ENCODE measurements at places on chromosomes 7 and 10. TPM values are rescaled to one million over a fixed set of nuclear protein-coding genes. Genes with fewer than 3 reads are reported as not detected.

- DNase-seq, result no peak
Measured at GRCh38 chr7:131021460-131021859, 287.5 kb upstream of the KLF14 start.

DNA sequence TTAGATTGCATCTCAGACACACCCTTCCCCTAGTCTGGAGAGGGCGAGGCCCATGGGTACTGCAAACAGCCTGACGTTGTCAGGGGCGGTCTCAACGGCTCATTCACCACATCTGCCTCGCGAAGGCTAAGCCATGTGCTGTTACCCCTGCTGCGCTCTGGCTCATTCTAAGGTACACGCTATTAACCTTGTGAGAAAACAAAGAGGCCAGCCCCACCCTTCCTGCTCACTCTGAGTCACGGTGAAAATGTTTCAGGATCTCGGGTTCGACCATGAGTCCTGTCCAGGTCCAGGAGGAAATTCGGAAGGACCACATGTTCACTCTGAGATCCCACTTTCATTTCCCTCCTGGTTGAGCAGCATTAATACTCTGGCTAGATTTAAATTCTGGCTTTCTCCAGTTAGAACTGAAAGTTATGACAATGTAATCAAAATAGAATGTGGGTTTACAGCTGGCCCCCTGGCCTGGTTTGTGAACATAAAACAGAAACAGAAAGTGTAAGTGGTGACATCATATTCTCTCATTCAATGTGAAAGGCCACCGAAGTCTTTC lies 55.2 kb downstream of the EGFR start:
- no peak for DNase-seq

GRCh38 chr10:95377950-95378349 lies 87.1 kb upstream of the PDLIM1 start:
- DNase-seq, result no peak

DNA sequence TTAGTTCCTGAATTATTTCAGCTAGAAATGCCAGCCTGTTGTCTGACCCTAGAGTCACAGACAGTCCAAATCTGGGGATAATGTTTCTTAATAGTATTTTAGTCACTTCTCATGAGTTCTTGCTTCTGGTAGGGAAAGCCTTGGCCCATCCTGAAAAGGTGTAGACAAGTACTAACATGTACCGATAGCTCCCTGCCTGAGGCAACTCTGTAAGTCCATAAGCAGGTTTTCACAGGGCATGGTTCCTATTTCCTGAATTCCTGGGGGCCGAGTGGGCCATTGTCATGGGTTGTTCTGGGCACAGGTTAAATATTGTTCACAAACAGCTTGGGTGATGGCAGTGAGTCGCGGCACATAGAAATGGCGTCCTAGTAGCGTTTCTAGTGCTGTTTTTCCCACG lies 3.1 kb upstream of the ZNF117 start:
- no peak for DNase-seq

GRCh38 chr7:13077466-13077865 lies 390.0 kb downstream of the ARL4A start:
- no peak for DNase-seq

DNA sequence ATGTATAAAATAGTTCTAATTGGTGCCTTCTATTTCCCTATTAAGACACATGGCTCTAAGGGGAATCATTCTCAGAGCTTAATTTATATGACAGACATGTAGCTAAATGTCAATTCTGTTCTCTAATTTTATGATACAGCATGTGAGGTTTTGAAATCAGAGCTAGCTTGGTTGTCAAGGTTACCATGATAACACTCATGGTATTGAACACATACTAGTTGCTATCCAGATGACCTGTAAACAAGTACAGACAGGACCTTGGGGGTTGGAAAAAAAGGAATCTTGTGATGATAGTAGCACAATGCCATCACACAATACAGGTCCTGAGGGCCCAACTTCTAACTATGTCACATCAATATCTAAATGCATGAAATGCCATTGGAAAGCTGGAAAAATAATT lies 49.2 kb downstream of the RHOBTB1 start:
- no peak for DNase-seq

- DNase-seq, result no peak
Measured at GRCh38 chr10:108736111-108736510, 1187.2 kb downstream of the XPNPEP1 start.

DNA sequence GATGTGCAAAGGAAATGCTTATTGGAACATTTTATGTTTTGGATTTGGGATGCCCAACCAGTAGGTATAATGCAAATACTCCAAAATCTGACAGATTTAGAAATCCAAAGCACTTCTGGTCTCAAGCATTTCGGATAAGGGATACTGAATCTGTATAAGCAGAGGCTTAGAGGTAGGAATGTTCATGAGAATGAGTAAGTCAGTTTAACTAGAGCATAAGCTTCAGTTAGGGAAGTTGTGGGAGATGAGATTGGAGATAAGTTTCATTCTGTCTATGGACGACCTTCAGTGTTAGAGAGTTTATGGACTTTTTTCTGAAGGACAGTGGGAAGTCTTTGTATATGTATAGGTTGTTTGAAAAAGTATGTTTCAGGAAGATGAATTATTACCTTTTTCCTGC lies 10.4 kb downstream of the TAX1BP1 start:
- no peak for DNase-seq

DNA sequence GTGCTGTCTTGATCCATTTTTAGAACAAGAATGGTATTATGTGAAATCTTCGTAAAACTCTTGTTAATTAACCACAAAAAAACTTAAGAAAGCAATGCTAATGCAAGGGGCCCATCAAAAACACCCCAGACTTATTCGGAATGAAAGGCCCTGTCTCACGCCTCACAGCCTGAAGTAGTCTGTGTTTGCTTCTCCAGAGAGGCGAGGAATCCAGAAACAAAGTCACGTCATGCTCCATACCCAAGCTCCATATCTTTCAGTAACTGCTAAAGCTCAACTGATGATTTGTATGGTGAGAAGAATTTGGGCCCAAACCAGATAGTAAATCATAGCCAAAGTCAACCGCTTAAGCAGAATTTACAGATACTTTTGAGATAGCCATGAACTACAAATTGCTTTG lies 155.4 kb downstream of the ATE1 start:
- no peak for DNase-seq

DNA sequence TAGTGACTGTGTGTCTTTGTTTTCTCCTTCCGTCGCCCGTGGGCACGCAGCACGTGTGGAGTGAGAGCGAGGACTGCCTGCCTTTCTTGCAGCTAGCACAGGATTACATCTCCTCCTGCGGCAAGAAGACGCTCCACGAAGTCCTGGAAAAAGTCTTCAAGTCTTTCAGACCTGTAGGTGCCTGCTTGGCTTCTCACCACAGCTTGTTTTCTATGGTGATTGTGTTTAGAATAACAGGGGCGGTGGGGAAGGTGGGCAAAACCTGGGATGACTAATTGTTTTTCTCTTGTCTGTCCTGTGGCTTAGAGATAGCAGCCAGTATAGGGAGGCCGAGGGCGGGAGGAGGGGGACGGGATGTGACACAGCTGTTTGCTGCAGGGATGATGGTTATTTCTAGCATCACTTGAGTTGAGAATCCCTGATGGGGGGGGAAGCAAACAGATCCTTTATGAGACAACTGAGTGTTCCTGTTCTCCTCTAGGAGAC lies 11.4 kb downstream of the MTURN start:
- DNase-seq, result no peak

DNA sequence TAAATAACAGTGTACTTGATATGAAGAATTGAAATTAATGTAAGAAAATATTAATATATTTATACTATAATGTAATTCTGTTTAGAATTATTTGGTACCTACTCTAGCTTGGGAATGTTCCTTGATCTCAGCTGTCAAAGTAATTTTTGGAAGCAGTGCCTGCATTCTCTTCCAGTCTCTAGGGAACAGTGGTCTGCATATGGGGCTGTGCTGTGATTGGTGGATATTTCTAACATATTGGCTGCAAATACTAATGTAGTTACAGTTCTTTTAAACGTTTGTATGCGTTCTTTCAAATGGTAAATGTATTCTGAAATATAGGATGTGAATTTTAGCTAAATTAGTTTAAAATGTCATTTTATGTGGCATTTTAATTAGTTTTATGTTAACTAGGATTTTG lies 87.2 kb downstream of the PHF14 start:
- DNase-seq, result no peak

GRCh38 chr10:69861251-69862240 lies 59.8 kb downstream of the COL13A1 start:
- DNase-seq, result no peak

GRCh38 chr10:31366703-31367102 lies 47.7 kb downstream of the ZEB1 start:
- DNase-seq, result no peak

DNA sequence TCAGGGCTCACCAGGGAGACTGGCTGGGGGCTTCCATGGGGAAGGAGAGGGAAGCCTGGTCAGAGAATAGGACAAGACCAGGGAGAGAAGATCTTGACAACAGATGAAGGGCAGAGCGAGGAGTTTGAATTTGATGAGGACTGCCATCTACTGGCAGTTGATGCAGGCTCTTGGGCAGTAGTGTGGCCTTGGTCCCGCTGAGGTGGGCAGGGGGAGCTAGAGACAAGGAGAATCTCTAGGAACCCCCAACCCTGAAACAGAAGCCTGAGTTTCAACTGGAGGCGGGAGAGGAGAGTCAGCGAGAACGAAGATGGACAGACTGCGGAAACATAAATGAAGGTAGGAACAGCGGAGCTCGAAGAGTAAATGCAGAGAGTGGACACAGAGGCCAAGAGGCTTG lies 81.0 kb downstream of the PPP1R3C start:
- peak; percentile 73 for DNase-seq

- no peak for DNase-seq
Measured at GRCh38 chr7:151107882-151108281, 21.6 kb downstream of the AGAP3 start.

GRCh38 chr10:88066319-88066718 lies 202.9 kb downstream of the PTEN start:
- no peak for DNase-seq

DNA sequence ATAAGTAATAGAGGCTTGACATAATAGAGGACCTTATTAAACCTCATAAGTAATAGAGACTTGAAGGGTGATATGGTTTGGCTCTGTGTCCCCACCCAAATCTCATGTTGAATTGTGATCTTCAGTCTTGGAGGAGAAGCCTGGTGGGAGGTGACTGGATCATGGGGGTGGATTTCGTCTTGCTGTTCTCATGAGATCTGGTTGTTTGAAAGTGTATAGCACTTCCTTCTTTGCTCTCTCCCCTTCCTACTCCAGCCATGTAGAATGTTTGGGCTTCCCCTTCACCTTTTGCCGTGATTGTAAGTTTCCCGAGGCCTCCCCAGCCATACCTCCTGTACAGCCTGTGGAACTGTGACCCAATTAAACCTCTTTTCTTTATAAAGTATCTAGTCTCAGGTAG lies 8.6 kb downstream of the KIFBP start:
- DNase-seq, result no peak

DNA sequence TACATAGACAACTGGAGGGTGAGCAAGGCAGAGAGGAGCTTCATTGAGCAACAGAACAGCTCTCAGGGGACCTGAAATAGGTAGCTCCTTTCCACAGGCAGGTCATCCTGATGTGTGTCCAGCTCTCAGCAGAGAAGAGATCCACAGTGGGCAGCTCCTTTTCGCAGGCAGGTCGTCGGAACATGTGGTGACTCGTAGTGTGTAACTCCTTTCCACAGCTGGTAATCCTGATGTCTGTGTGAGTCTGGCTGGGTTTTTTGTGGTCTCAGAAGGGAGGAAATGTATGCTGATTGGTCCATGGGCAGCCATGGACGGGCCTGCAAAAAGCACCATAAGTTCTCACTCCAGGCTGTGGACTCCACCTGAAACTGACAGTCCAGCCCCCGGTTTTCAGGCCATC lies 24.4 kb upstream of the TES start:
- no peak for DNase-seq

- DNase-seq, result no peak
Measured at GRCh38 chr10:101545898-101546297, 42.2 kb downstream of the POLL start.

DNA sequence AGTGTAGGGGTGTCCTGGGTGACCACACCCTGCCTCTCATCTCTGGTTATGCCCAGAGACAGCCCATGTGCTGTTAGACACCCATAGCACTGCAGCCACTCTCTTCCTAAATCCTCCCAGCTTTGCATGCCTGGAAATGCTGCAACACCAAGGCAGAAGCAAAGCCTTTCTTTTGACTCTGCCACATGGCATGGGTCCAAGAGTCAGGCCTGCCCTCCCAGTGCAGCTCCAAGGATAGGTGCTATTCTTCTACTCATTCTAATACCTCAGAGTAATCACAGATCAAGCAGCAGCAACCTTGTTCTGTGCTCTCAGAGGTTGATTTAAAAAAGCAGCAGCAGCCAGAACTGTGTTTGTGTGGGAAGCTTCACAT lies 23.4 kb downstream of the FRMPD2 start:
- no peak for DNase-seq

CACNB2 gene
- polyA plus RNA-seq, result 3.2 TPM

SFTPD gene
- 0.91 TPM for polyA plus RNA-seq

VPS37D gene
- 19.4 TPM for polyA plus RNA-seq

PRLHR gene
- 0.01 TPM for polyA plus RNA-seq

FRAT2 gene
- 14.0 TPM for polyA plus RNA-seq

OR2A42 gene
- 1.5 TPM for polyA plus RNA-seq

LBX1 gene
- polyA plus RNA-seq, result not detected

SAMD9 gene
- polyA plus RNA-seq, result 6.6 TPM

TWIST1 gene
- polyA plus RNA-seq, result 8.7 TPM

FAM25C gene
- not detected for polyA plus RNA-seq

BCL7B gene
- polyA plus RNA-seq, result 41.0 TPM

CYP26C1 gene
- polyA plus RNA-seq, result 0.10 TPM
